Upper lobe of left lung (tissue), 6 donors: ENCODE measurements at places on chromosomes 7 and 10. TPM values are rescaled to one million over a fixed set of nuclear protein-coding genes. Genes with fewer than 3 reads are reported as not detected.

DNA sequence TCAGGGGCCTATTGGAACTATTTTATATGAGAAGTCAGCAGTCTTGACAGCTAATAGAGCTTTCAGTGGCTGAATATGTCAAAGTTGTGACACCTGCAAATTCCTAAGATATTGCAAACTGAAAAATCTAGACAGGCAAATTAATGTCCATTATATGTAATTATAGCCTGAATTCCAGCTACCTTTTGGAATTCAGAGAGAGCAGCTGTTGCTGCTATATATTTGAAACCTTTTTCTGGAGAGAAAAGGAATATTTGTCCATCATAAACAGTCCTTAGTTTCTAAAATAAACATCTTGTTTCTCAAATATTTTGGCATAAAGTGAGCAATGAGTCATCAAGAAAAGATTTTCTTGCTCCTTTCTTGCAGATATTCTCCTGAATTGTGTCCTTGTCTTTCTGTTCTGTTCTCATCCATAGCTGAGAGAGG lies 408.9 kb upstream of the SEMA3D start:
- H3K4me1 ChIP-seq, result no peaks in the 10 kb centered on the region
- H3K36me3 ChIP-seq, result no peaks in the 10 kb centered on the region
- H3K4me3 ChIP-seq, result no peak overlapping the region
- no peak for DNase-seq
- H3K27me3 ChIP-seq, result no peaks in the 10 kb centered on the region

- DNase-seq, result no peak
- H3K27ac ChIP-seq, result no peak overlapping the region
- peaks cover 5% of the 10 kb centered on the region for H3K4me1 ChIP-seq
- no peaks in the 10 kb centered on the region for H3K27me3 ChIP-seq
- no peaks in the 10 kb centered on the region for H3K36me3 ChIP-seq
Measured at GRCh38 chr10:72170263-72170662, 45.5 kb upstream of the ANAPC16 start.

DNA sequence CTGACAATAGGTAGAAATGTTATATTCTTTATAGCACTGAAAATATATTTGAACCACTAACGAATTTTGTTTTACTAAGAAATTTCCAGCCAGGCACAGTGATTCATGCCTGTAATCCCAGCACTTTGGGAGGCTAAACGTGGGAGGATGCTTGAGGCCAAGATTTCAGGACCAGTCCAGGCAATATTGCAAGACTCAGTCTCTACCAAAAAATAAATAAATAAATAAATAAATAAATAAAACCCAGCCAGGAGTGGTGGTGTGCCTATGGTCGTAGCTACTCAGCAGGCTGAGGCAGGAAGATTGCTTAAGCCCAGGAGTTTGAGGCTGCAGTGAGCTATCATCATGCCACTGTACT lies 39.8 kb downstream of the PIP4K2A start:
- H3K27ac ChIP-seq, result no peak overlapping the region
- no peaks in the 10 kb centered on the region for H3K27me3 ChIP-seq
- H3K4me3 ChIP-seq, result no peak overlapping the region
- DNase-seq, result no peak
- H3K4me1 ChIP-seq, result peaks cover 19% of the 10 kb centered on the region
- no peaks in the 10 kb centered on the region for H3K36me3 ChIP-seq

DNA sequence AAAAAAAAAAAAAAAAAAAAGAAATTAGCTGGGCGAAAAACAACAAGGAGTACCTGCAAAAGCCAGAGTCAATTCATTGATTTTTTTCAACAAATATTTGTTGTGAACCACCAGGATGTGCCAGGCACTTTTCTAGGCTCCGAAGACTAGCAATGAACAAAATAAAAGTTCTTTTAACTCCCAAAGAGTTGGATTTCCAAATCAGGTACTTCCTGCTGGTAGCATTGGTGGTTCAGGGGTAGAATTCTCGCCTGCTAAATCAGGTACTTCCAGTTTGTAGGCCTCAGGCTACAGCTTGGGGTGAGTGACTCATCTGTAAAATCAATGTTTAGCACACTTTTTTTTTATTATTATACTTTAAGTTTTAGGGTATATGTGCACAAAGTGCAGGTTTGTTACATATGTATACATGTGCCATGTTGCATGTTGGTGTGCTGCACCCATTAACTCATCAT lies 10.9 kb downstream of the PPA1 start:
- H3K36me3 ChIP-seq, result peaks cover 17% of the 10 kb centered on the region
- H3K4me3 ChIP-seq, result no peak overlapping the region
- DNase-seq, result no peak
- no peak overlapping the region for H3K27ac ChIP-seq
- no peaks in the 10 kb centered on the region for H3K27me3 ChIP-seq

DNA sequence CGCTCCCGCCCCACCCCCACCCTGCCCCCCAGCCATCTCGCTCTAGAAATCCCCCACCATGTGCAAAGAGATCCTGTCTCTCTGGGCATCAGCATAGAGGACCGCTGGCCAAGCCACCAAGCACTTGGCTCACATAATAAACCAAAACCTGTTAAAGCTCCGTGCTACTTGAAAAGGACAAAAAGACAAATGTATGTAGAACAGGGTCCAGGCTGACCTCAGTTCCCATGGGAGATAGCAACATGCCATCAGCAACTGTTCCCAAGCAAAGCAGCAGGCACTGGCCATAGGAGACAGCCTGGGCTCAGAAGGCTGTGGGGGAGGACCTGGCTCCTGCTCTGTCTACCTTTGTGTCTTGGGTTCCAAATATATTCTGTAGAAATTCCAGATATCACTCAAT lies 38.4 kb upstream of the GDF10 start:
- no peaks in the 10 kb centered on the region for H3K36me3 ChIP-seq
- DNase-seq, result no peak
- no peak overlapping the region for H3K27ac ChIP-seq
- H3K4me1 ChIP-seq, result no peaks in the 10 kb centered on the region
- H3K4me3 ChIP-seq, result no peak overlapping the region
- no peaks in the 10 kb centered on the region for H3K27me3 ChIP-seq

GRCh38 chr10:95404462-95404858 lies 113.7 kb upstream of the PDLIM1 start:
- H3K27me3 ChIP-seq, result no peaks in the 10 kb centered on the region
- no peak overlapping the region for H3K4me3 ChIP-seq
- no peak overlapping the region for H3K27ac ChIP-seq
- DNase-seq, result no peak
- peaks cover 40% of the 10 kb centered on the region for H3K4me1 ChIP-seq

- H3K4me1 ChIP-seq, result peaks cover 43% of the 10 kb centered on the region
- H3K27ac ChIP-seq, result peak overlapping the region; percentile 1
- no peaks in the 10 kb centered on the region for H3K27me3 ChIP-seq
Measured at GRCh38 chr10:97718178-97718577, 4.6 kb downstream of the MARVELD1 start.

- no peak overlapping the region for H3K4me3 ChIP-seq
- no peak for DNase-seq
- H3K27me3 ChIP-seq, result no peaks in the 10 kb centered on the region
- no peak overlapping the region for H3K27ac ChIP-seq
- peaks cover 9% of the 10 kb centered on the region for H3K4me1 ChIP-seq
Measured at GRCh38 chr10:70368774-70369482, 13.5 kb downstream of the LRRC20 start.

DNA sequence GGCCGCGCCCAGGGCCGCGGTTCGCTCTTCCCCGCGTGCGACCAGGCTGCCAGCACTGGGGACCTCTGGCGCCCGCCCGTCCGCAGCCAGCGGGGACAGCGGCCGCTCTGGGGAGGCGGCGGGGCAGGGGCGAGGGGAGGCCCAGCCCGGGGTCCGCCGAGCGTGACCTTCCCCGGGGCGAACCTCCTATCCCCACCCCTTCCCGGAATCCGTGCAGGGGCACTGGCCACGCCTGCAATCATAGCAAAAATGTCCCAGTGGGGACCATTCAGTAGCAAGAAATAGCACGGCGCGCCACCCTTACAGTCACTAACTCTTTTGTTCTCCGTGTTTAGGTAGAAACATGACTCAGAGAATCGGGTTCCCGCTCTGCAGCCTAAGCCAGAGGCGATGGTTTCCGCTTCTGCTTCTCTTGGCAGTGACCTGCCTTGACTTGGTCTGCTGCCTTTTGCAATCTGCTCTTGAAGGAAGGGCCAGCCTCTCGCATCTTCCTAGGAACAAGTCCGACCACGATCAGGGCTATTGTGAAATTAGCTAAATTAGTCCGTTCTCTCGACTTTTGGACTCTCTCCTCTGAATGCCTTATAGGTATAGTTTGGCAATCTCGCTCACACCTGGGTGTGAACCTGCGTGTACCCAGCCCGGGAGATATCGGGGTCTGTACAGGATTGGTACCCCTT lies 79.3 kb upstream of the ACBD5 start:
- peak overlapping the region; percentile 47 for H3K4me3 ChIP-seq
- DNase-seq, result peak; percentile 94
- H3K27ac ChIP-seq, result peak overlapping the region; percentile 84
- H3K36me3 ChIP-seq, result no peaks in the 10 kb centered on the region

- peaks cover 32% of the 10 kb centered on the region for H3K4me1 ChIP-seq
- no peaks in the 10 kb centered on the region for H3K36me3 ChIP-seq
- H3K27ac ChIP-seq, result peak overlapping the region; percentile 74
- no peak overlapping the region for H3K4me3 ChIP-seq
- H3K27me3 ChIP-seq, result no peaks in the 10 kb centered on the region
Measured at GRCh38 chr10:102753718-102754117, 10.0 kb downstream of the WBP1L start.

DNA sequence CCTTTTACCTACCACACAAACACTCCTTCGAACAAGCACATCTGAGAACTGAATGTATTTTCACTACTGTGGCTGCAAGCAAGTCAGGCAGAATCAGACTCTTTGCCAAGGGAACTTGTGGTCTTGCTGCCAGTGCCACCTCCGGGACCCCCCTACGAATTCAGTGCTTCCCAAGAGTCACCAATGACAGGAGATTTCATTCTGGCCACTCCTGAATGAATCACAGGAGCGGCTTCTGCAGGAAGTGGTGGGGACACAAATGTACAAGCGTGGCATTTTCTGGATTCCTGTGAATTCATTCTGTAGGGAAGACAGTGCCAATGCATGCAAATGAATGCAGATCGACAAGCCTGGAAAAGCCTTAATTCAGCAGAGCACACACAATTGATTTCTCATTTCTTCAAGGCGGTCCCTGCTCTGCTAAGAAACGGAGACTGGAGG lies 161.2 kb downstream of the CAMK1D start:
- no peak for DNase-seq
- H3K4me1 ChIP-seq, result no peaks in the 10 kb centered on the region
- no peak overlapping the region for H3K4me3 ChIP-seq
- H3K27me3 ChIP-seq, result no peaks in the 10 kb centered on the region

GRCh38 chr10:60465801-60466200 lies 76.1 kb upstream of the ANK3 start:
- no peak overlapping the region for H3K4me3 ChIP-seq
- no peak for DNase-seq
- no peak overlapping the region for H3K27ac ChIP-seq

DNA sequence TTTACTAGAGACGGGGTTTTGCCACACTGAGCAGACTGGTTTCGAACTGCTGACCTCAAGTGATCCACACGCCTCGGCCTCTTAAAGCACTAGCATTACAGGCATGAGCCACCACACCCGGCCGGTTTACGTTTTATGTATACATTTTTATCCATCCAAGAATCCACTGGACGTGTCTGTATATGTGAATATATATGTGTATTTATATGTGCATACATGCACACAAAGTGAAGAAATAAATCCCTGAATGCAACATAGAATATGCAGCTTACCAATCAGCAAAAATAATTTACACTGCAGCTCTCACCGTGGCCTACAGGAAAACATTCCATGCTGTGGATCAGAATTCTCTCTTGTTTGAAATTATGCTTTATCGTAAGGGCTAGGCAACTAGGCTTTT lies 23.3 kb downstream of the DCLRE1C start:
- no peaks in the 10 kb centered on the region for H3K27me3 ChIP-seq
- no peak overlapping the region for H3K27ac ChIP-seq
- H3K4me1 ChIP-seq, result no peaks in the 10 kb centered on the region
- peaks cover 77% of the 10 kb centered on the region for H3K36me3 ChIP-seq
- H3K4me3 ChIP-seq, result no peak overlapping the region
- DNase-seq, result no peak

DNA sequence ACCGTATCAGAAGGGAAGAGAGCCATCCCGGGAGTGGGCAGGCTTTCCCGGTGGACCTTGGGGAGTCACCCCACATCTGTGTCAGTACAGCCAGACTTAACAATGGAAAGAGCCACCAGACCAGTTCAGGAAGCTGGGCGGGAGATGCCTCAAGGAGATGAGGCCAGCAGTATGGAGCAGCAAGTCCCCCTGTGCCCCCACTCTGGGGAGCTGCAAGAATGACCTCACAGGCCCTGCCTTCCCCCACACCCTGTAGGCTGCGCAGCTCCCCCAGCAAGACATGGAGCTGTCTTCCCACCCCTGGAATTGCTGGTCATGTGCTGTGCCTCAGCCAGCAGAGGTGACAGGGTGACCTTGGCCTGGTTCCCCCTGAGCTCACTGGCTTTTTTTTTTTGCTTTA lies 76.8 kb upstream of the INSIG1 start:
- H3K4me3 ChIP-seq, result no peak overlapping the region
- DNase-seq, result no peak
- no peaks in the 10 kb centered on the region for H3K27me3 ChIP-seq

DNA sequence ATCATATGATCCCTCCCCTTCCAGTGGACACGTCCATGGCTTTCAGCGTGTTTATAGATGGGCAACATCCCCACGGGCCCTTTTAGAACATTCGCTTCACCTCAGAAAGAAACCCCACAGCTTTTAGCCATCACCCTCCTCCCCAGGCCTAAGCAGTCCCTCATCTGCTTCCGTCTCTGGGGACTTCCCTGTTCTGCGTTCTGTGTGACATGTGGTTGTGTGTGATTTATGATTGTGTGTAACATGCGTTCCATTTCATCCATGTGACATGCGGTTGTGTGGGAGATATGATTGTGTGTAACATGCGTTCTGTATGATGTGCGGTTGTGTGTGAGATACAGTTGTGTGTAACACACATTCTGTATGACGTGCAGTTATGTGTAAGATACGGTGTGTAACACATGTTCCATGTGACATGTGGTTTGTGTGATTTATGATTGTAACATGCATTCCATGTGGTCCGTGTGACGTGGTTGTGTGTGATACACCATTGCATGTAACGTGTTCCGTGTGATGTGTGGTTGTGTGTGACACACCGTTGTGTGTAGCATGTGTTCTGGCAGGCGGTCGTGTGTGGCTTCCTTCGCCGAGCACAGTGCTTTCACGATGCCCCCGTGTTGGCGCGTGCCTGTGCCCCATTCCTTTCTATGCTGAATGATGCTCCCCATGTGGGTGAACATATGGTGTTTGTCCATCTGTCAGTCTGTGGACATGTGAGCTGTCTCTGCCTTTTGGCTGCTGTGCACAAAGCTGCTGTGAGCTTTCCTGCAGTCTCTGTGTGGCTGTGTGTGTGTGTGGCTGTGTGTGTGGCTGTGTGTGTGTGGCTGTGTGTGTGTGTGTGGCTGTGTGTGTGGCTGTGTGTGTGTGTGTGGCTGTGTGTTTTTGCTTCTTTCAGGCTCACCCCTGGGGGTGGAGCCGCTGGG lies 26.2 kb downstream of the PWWP2B start:
- no peak overlapping the region for H3K4me3 ChIP-seq
- DNase-seq, result peak; percentile 36
- peak overlapping the region; percentile 92 for H3K27ac ChIP-seq
- peaks cover 54% of the 10 kb centered on the region for H3K4me1 ChIP-seq

- no peaks in the 10 kb centered on the region for H3K36me3 ChIP-seq
- H3K27me3 ChIP-seq, result no peaks in the 10 kb centered on the region
- H3K27ac ChIP-seq, result peak within 1 kb of the TSS; percentile 86
- H3K4me3 ChIP-seq, result peak within 1 kb of the TSS; percentile 38
- DNase-seq, result peak; percentile 89
Measured at GRCh38 chr7:55964261-55965099, at the start of gene NIPSNAP2. Gene NIPSNAP2, plus strand, starts transcription at chr7:55964585. Its CDS starts 25 bp downstream, at chr7:55964610.

GALNT17 gene
- total RNA-seq, result 8.7 TPM

CCL26 gene
- 0.71 TPM for total RNA-seq

ATP6V0A4 gene
- total RNA-seq, result 1.9 TPM

GRID1 gene
- total RNA-seq, result 5.2 TPM
